ENCODE measurements at places on chromosomes 1 and 21.

- peaks cover 16% of the 10 kb centered on the region for H3K4me1 ChIP-seq
- peaks cover 15% of the 10 kb centered on the region for H3K27me3 ChIP-seq
- no peak overlapping the region for H3K27ac ChIP-seq
- no peak overlapping the region for H3K4me3 ChIP-seq
- DNase-seq, result no peak
Observed at GRCh38 chr1:248807067-248807737, 18.5 kb downstream of the SH3BP5L start.

DNA sequence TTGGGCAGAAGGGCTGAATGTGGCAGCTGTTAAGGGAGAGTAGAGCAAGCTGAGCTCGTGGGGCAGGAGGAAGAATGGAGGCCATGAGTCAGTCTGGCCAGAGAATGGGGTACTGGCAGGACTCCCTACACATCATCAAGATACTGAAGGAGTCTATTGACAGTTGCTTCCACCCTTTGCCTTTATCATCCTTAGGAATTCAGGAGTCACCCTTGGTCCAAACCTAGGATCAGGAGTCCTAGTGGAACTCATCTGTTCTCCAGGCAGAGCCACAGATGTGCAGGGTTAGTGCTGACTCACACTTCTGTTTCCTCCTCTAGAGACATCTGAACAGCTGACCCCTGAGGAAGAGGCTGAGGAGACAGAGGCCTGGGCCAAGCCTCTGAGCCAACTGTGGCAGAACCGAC, 18.7 kb upstream of the ST3GAL3 start:
- no peak for DNase-seq
- no peak overlapping the region for H3K4me3 ChIP-seq
- no peaks in the 10 kb centered on the region for H3K27me3 ChIP-seq
- no peak overlapping the region for H3K27ac ChIP-seq
- H3K4me1 ChIP-seq, result peaks cover 8% of the 10 kb centered on the region

GRCh38 chr1:22224091-22224490, 81.2 kb upstream of the WNT4 start:
- no peak for DNase-seq
- peaks cover under 1% of the 10 kb centered on the region for H3K4me1 ChIP-seq
- H3K4me3 ChIP-seq, result no peak overlapping the region
- H3K27ac ChIP-seq, result no peak overlapping the region
- H3K27me3 ChIP-seq, result peaks cover 66% of the 10 kb centered on the region
- peaks cover 2% of the 10 kb centered on the region for H3K36me3 ChIP-seq

DNA sequence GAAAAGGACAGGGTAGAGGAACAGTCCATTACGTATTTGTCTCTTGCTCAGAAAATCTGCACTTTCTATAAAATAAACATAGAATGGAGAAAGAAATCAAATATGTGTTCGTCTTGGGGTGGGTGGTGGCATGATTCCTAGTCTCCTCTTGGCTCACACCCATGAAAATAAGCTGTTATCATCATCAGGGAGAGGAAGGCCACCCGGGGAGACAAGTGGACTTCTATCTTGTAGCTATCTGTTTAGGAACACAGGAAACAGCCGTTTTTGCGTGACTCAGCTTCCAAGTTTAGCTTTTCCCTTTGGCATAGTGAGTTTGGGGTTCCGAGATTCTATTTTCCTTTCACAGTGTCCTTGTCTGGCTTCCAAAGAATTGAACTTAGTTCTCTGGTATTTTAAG, 622.3 kb downstream of the PTPRU start:
- H3K4me3 ChIP-seq, result no peak overlapping the region
- no peaks in the 10 kb centered on the region for H3K4me1 ChIP-seq

- H3K4me1 ChIP-seq, result peaks cover 6% of the 10 kb centered on the region
- H3K27ac ChIP-seq, result no peak overlapping the region
- H3K36me3 ChIP-seq, result peaks cover 7% of the 10 kb centered on the region
Observed at GRCh38 chr1:30877205-30877912, 31.2 kb downstream of the SDC3 start.

GRCh38 chr1:110340207-110340468, 961 bp downstream of the RBM15 start:
- H3K36me3 ChIP-seq, result no peaks in the 10 kb centered on the region
- DNase-seq, result no peak
- H3K27ac ChIP-seq, result no peak overlapping the region
- H3K4me3 ChIP-seq, result no peak overlapping the region

- H3K27ac ChIP-seq, result no peak overlapping the region
- H3K36me3 ChIP-seq, result peaks cover 2% of the 10 kb centered on the region
- no peak overlapping the region for H3K4me3 ChIP-seq
- H3K4me1 ChIP-seq, result peaks cover 5% of the 10 kb centered on the region
- H3K27me3 ChIP-seq, result no peaks in the 10 kb centered on the region
Observed at GRCh38 chr1:193435781-193436180, 249.4 kb upstream of the B3GALT2 start.

DNA sequence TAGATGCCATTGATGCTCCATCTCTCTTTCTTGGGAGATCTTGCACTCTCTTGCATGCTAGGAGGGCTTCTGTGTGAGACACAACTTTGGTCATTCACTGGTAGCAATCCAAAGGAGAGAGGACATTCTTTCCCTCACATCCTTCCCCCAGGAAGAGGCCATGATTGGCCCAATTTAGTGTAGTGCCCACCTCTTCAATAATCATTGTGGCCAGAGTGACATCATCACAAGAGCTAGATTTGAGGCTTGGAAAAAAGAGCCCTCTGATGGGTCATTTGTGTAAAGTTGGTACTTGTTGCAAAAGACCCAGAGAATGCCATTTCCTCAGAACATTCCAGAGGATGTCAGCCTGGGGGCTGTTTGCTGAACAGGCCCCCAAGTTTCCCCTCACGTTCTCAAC, 30.2 kb downstream of the S100A6 start:
- no peak overlapping the region for H3K27ac ChIP-seq
- no peak overlapping the region for H3K4me3 ChIP-seq
- H3K4me1 ChIP-seq, result peaks cover 7% of the 10 kb centered on the region
- DNase-seq, result no peak
- no peaks in the 10 kb centered on the region for H3K36me3 ChIP-seq
- H3K27me3 ChIP-seq, result peaks cover 4% of the 10 kb centered on the region

DNA sequence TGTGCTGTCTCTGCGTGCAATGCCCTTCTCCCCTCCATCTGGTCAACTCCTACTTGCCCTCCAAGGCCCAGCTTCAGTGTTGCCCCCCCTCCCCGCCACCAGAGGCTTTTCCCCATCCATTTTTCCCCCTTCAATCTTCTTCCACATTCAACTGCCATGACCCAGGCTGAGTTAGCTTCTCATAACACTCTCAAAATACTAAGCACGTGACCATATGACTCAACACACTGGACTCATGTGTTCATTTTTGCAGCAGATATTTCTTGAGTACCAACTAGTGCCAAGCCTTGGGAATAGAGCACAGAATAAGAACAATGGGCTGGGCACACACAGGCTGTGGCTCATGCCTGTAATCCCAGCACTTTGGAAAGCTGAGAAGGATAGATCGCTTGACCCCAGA, 132.1 kb downstream of the IGSF21 start:
- H3K27ac ChIP-seq, result no peak overlapping the region
- H3K4me3 ChIP-seq, result no peak overlapping the region
- H3K27me3 ChIP-seq, result peaks cover 32% of the 10 kb centered on the region
- H3K36me3 ChIP-seq, result peaks cover 2% of the 10 kb centered on the region
- H3K4me1 ChIP-seq, result no peaks in the 10 kb centered on the region

DNA sequence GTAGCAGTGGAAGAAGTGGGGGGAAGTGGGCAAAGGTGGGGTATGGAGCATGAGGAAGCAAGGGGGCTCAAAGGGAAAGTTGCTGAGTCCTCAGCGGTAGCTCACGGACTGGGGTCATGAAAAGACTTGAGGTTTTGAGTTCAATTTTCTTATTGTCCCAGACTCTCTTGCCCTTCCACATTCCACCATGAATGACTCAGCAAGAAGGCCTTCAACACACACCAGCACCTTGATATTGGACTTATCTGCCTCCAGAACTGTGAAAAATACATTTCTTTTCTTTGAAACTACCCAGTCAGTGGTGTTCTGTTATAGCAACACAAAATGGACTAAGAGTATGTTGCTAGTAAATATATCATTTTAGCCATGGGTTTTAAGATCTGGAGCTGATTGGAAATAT, 17.3 kb upstream of the RHBDL2 start:
- H3K4me1 ChIP-seq, result peaks cover 11% of the 10 kb centered on the region
- H3K27me3 ChIP-seq, result no peaks in the 10 kb centered on the region
- no peak overlapping the region for H3K27ac ChIP-seq
- no peak for DNase-seq
- no peaks in the 10 kb centered on the region for H3K36me3 ChIP-seq
- H3K4me3 ChIP-seq, result no peak overlapping the region

DNA sequence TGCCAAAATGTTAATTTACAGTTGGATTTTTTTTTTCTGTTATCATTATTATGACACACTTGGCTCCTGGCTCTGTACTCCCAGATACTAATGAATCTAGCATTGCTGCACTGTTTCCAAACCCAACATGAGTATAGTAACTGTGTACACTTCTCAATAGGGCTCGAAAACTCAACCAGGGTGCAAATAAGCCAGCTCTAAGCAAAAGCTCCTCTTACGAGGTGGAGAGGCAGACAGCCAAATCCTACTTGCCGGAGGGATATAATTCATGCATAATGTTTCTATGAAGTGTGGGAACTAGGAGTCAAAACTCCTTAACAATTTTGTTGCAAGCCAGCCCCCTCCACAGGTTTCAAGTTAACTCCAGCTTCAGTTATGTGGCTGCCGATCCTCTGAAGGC, 510.4 kb upstream of the ZP4 start:
- H3K27me3 ChIP-seq, result no peaks in the 10 kb centered on the region
- no peak overlapping the region for H3K27ac ChIP-seq
- no peaks in the 10 kb centered on the region for H3K4me1 ChIP-seq

DNA sequence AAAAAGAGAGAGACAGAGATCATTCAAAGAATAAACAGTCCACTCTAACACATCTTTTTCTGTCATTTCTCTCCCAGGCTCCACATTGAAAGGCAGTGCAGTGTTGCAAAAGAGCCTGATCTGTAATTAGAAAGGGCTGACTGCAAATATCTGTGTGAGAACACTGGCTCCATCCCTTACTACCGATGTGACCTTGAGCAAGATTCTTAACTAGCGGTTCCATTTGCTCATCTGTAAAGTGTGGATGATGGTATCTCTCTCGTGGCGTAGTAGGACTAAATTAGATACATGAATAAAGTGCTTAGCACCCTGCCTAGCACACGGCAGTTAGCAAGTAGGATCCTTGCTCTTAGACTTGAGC, 26.9 kb upstream of the SLC44A3 start:
- H3K4me3 ChIP-seq, result no peak overlapping the region
- DNase-seq, result no peak
- no peak overlapping the region for H3K27ac ChIP-seq

GRCh38 chr21:22993822-22994574, 1995.8 kb downstream of the NCAM2 start:
- DNase-seq, result no peak
- no peaks in the 10 kb centered on the region for H3K27me3 ChIP-seq
- no peak overlapping the region for H3K4me3 ChIP-seq
- H3K36me3 ChIP-seq, result no peaks in the 10 kb centered on the region

GRCh38 chr1:189627427-189627826, 850.2 kb downstream of the BRINP3 start:
- H3K27me3 ChIP-seq, result no peaks in the 10 kb centered on the region
- no peak for DNase-seq
- no peak overlapping the region for H3K4me3 ChIP-seq
- H3K4me1 ChIP-seq, result no peaks in the 10 kb centered on the region

DNA sequence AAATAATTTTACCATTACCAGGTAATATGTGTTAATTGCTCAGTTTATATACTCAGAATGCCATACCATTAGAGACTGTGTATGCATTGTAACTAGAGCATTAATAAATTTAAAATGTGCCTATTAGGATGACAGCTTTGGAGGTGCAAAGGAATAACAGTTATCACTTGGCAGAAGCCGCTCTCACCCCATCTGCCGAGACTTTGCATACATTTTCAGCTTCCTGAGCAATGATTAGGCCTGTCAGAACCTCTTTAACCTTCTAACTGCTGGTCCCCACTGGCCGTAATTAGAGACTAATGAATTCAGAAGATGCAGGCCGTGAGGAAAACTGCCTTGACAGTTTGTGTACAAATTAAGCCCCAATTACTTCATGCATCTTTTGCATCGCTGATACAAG, 158.0 kb upstream of the PROX1 start:
- no peak overlapping the region for H3K4me3 ChIP-seq
- no peaks in the 10 kb centered on the region for H3K27me3 ChIP-seq
- no peaks in the 10 kb centered on the region for H3K36me3 ChIP-seq
- no peak overlapping the region for H3K27ac ChIP-seq
- no peak for DNase-seq

DNA sequence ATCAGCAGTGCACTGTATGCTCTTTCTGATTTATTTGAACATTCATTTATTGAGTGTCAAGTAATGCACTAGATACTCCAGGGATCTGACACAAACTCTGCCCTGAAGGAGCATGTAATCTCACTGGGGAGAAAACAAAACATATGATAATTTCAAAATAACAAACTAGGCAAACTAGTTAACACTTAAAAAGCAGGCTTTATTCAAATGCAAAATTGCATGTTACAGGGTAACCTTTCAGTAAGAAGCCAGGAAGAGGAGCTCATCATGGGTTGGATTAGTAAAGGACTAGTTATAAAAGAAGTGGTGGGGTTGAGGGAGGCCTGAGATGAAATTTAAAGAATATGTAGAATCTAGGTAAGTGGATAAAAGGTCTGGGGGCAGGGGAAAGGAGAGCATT, 20.9 kb downstream of the SELL start:
- peak overlapping the region; percentile 75 for H3K4me3 ChIP-seq
- H3K27me3 ChIP-seq, result no peaks in the 10 kb centered on the region
- DNase-seq, result no peak
- no peak overlapping the region for H3K27ac ChIP-seq
- no peaks in the 10 kb centered on the region for H3K36me3 ChIP-seq

DNA sequence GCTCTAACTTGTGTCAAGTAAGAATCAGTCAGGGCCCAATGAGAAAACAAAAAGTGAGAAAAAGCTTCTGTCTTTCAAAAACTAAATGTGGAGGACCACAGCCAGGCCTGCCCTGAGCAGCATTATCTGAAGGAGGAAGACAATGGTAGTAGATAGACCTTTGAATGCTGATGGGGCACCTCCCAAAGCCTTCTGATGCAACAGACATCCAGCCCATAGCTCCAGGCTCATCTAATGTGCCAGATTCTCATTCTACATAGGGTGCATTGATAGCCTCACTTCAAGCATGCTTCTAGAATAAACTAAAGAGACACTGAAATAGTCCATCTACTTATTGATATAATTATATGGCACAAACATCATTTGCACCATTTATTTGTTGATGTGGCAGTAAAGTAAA, 351.6 kb downstream of the HHIPL2 start:
- peaks cover 4% of the 10 kb centered on the region for H3K27me3 ChIP-seq
- H3K27ac ChIP-seq, result no peak overlapping the region
- DNase-seq, result no peak
- no peaks in the 10 kb centered on the region for H3K36me3 ChIP-seq
